ENCODE measurements at places on chromosomes 1 and 21.

DNA sequence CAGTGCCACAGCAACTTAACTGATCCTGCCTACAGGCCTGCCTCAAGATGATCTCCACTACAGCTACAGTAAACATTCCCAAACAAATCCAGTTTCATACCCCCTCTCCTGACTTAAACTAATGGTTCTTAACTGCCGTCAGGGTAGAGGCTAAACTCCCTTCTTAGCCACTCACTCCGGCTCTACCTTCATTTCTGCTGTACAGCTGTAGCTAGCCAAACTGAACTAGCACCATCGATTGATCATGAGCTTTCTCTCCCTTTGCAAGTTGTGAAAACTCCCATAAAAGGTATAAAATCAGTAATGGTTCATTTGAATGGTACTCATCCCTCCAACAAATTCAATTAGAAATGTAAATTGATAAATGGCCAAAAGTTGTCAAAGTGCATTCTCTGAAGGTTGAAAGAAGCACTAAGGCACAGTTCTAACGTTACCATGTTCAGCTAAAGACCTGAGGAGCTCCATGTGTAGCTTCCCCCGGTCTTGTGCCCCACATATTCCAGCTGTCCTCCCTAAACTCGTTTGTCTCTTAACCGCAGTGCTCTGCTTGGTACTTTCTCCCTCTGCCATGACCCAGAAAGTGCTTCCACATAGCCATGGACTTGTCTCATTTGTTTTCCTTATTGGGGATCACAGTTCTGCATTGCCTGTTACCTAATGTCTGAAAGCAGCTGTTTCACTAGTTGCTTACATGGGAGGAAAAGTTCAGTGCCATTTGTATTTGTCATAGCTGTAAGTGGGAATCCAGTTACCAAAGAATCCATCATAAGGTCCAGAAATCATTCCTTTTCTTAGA is 49.8 kb downstream of the DHX9 start:
- DNase-seq: no peak

DNA sequence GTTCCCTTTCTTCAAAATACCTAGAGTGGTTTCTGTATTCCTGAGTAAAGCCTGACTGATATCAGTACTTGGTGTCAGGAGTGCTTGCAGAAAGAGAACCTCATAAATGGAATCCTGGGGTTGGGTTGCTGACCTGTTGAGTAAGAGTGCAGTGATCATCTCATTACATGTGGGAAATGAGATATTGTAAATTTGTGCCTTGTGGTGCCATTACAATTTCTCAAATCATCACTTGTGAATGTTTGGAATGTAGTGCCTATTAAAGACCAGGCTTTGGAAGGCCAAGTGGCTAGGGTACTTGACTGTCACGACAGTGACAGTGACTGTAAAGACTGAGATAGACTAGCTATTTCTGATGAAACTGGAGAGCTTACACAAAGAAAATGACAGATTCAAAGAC is 176.7 kb upstream of the CTTNBP2NL start:
- DNase-seq: no peak

DNA sequence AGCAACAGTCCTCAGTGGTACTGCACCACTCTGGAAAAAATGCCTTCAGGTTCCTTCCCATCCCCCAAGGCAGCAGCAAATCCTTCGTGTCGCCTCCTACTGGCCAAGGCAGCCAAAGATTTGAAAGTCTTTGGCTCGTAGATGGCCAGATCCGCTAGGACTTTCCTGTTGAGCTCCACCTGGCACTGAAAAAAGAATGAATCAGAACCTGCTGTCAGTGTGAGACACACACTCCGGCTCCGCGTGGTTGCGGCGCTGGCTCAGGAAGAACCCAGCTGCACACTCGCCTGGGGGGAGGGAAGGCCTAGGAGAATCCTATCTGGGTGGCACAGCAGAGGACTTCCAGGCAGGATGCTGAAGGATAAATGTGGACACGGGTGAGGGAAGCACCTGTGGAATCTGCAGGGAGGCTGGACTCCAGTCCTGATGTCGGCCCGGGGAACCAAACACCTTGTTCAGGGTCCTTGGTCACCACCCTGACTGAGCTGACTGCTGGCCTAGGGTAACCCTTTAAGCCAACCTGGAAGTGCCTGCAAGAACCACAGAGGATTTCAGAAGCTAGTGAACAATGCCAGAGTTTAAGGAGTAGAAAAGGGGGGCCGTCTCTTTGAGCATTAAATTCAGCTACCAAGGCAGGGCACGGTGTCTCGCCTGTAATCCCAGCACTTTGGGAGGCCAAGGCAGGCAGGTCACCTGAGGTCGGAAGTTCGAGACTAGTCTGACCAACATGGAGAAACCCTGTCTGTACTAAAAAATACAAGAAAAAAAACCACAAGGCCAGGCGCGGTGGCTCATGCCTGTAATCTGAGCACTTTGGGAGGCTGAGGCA is 3.2 kb upstream of the CCNL2 start:
- no peak for DNase-seq

DNA sequence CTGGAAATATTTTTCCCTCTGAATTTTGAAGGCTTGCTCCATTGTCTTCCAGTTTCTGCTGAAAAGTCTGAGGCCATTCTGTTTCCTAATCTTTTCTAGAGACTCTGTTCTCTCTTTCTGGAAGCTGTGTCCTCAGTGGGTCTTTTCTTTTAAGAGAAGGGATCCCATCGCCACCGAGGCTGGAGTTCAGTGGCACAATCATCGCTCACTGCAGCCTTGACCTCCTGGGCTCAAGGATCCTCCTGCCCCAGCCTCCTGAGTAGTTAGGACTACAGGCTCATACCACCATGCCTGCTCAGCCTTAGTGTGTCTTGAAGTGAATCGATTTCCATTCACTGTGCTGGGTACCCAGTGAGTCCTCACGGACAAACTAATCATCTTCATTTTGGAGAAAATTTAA is 9.6 kb upstream of the LRP8 start:
- no peak for DNase-seq

DNA sequence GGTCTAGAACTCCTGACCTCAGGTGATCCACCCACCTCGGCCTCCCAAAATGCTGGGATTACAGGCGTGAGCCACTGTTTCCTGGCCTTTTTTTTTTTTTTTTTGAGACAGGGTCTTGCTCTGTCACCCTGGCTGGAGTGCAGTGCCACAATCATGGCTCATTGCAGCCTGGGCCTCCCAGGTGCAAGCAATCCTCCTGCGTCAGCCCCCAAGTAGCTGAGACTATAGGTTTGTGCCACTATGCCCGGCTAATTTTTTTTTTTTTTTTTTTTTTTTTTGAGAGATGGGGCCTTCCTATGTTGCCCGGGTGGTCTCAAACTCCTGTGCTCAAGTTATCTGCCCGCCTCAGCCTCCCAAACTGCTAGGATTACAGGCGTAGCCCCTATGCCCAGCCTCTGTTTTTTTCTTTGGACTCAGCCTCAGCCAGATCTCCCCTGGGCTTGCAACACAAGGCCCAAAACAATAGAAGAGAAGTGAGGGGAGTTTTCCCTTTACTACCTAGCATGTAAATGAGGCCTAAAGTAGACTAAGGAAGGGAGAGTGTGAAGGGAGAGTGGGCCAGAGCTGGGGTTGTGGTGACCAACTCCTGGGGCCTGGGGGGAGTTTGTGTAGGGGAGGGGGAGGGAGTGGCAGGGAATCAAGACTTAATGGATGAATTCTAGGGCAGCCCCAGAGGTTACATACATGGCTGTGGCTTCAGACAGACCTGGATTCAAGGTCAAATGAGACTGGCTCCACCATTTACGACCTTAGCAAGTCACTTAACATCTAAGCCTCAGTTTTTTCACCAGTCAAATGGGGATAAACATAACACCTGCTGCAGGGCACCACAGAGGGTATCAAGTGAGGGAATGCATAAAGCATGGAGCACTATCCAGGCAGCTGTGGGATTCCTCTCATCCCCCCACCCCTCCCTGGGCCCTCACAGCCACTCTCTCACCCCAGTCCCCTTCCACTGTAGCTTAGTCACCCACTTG is 1.6 kb upstream of the CD52 start:
- no peak for DNase-seq

DNA sequence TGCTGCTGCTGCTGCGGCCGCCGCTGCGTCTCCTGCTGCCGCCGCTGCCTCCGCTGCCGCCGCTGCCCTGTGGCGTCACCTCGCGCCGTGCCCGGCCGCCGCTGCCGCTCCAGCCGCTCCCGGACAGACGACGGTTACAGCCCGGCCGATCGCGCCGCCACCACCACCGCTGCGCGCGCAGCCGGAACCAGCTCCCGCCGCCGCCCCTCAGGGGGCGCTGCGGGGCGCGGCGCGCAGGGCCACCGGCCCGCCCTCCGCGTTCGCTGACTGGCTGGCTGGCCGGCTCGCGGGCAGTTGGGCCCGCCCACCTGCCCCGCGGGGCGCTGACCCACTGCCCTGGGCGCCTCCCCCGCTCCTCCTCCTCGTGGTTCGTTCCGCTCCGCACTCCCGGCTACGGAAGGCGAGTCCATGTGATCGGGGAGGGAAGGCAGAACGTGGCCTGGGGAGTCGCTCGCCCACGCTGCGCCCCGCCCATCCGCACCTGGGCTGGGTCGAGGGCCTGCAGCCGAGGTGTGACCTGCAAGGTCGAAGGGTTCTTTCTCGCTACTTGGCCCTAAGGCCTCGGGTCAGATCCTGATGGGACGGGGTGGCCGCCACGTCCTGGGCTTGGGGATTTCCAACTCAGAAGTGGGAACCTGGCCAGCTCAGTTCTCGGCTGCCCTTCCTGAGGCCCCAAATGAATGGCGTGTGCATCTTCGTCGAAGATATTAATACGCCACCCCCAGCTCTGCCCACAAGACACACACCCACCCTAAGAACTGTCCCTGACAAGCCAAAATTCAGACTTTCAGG is at the start of gene PTP4A2:
TSS of gene PTP4A2 (minus strand) at position 185 of the 792 bp plus-strand sequence. CDS start 19,303 bp downstream, outside the sequence.
- DNase-seq: peak; percentile 95
